ENCODE measurements at places on chromosomes 4 and X.
A peak's percentile ranks its signal among the peaks of the same experiment; 100 is the strongest.

DNA sequence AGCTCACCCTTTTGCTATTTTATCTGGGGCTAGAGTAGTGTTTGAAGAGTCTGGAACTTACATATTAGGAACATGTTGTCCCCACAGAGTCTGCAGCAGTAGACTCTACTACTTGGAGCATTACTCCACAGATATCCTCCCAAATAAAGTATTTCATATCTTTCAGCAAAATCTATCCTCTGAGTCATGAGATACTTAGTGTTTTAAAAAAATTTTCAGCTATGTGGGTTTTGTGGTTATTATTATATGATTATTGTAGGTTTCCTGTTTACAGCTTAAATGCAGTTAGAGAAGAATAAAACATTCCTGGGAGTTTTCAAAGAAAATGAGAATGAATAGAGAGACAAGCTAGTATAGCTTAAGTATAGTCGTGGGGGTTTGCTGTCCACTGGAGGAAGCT, 30.9 kb downstream of the PAGE2 start:
- no peak for DNase-seq

- DNase-seq: no peak
These were observed 80.3 kb downstream of the LNX1 start for GRCh38 chr4:53511014-53511413.

DNA sequence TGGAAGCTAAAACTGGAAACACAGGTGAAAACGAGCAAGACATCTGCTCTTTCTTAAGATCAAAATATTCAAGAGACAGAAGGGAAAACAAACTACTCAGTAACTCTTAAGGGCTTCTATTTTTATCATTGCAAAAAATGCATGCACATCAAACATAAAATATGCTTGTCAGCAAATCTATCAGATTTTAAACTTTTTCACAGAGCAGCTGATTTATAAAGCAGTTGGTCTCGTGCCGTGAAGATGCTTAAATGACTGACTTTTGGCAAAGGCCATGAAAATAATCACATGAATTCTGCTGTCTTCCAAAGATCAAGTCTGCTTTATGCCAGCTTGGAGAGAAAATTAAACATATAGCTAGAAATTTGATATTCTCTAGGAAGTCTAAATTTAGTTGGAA, 482.1 kb upstream of the HS3ST1 start:
- DNase-seq: no peak

GRCh38 chr4:16827794-16828724, 70.4 kb downstream of the LDB2 start:
- DNase-seq: no peak

DNA sequence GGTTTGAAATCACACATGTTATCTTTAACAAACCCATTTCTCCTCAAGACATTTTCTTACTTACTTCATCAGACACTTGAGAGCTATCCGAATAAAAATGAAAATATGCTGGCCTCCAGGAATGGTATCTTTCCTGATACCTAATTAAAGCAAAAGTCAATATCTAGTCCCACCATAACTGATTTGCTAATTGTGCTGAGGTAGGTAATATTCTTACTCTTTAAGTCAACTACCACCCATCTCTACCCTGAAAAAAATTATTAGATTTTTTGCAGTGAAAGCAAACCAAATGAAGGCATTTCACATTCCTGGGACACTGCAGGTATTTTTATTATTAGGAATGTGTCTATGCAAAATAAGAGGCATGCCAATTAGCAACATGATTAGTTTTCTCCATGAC, 175.8 kb downstream of the QDPR start:
- DNase-seq: no peak

GRCh38 chr4:83223781-83224180, 60.8 kb downstream of the COQ2 start:
- no peak for DNase-seq

DNA sequence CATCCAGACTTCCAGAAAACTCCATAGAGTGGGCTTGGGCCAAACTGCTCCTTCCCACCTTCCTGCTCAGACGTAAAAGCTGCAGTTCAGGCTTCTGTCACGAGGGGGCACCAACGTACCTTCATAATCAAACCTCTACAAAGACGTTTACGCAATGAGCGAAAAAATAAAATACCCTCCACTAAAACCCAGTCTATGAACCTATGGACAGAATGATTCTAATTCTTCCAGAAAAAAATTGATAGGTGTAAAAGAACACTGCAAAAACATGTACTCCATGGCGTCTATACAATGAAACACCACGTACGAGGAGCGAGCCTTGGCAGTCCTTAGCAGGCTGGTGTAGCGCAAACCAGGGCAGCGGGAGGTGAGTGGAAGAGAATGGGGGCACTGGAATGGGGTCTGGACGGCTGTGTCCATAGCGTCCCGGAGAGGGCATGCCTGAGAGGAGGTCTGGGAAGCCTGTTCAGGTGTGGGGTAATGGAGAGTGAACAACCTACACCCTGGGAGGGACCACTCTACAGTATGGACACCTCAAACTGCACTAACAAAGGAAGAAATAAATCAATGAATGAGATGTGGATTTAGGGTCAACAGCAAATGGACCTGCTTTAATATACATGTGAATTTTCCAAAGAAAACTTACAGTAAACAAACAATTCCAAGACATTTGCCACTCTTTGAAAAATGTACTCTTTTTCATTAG, 14.4 kb upstream of the RAB40A start:
- peak; percentile 73 for DNase-seq

- DNase-seq: no peak
These were observed 890.4 kb upstream of the FTHL17 start for GRCh38 chrX:31962256-31962655.

DNA sequence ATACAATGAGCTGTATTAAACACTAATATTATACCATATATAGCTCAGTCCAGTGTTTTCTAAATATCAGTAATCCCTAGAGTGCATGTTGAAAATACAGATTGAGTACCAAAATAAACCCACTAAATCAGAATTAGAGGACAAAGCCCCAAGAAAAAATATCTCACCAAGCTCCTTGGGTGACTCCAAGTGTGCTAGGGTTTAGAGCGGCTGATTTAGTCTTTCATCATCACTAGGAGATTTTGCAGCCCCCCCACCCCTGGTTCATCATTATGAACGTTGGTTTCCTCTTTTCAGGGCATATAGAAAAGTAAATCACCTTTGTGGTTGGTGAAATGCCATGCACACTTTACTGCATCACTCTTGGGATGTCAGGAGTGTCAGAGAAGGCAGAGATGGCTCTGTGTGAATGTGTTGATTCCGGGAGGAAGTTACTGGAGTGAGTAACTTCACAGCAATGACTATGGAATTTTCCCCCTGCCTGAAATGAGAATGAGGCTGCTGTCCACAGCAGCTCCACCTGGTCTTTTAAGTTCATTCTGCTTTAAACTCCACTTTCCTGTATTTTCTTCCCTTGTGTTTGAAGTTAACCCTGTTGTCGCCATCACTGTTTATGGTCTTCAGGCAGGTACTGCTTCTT, 25.2 kb upstream of the ANAPC4 start:
- DNase-seq: no peak

DNA sequence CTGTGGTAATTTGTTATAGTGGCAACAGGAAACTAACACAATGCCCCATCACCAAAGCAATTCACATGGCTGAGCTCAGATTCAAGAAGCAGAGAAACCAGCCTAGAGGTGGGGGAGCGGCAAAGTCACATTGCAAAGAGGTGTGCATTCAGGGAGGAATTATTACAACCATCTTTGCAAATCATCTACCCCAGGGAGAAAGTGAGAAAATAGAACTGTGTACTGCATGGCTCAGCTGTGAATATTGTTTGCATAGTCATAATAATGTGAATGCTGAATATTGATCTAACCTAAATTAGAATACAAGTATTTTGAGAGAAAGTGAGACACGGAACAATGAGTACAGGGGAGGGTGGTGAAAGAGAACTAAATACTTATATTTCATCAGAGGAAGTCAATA, 387.9 kb downstream of the BCOR start:
- no peak for DNase-seq

- DNase-seq: no peak
These were observed 72.9 kb downstream of the FAM9B start for GRCh38 chrX:8960957-8961468.

DNA sequence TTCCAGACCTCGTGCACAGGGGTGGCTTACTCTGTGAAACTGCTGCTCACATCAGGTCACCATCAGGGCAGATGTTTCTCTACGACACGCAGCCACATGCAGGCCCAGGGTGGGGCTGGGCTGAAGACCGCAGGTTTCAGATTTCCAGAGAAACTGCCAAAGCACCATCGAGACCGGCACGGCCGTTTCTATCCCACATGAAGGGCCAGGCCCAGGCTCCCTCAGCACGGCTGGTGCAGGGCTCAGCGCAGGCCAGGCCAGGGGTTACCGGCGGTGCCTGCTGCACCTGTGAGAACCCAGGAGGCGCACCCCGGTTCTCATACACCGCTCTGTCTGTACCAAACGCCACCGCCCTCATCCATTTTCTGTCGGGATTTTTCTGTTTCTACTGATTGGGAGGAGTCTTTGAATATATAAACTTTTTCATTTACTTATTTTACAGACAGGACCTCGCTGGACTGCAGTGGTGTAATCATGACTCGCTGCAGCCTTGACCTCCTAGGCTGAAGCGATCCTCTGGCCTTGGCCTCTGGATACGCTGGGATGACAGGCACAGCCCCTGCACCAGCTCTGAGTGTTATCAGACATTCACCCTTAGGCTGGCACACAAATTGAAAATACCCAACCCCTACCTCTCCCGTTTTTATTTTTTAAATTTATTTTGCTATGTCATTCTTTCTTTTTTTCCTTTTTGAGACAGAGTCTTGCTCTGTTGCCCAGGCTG, 17.1 kb downstream of the CTBP1 start:
- no peak for DNase-seq

DNA sequence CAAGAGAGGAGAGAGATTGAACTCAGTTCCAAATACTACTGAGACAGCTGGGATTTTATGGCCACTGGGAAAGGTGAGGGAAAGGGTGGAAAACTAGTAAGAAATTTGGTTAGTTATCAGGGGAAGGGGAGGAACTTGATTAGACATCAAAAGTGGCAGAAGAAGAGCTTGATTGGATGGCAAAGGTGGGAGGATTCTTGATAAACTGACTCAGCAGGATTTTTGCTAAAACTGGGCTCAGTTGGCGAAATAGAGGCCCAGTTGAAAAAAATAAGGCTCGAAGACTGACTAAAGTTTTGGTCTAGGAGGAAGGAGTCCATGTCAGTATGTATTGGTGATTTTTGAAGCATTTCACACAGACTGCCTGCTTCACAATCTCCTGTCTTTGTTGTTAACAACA, 10.0 kb downstream of the BEX3 start:
- no peak for DNase-seq

- no peak for DNase-seq
These were observed at the start of gene DCX for GRCh38 chrX:111411983-111412382. TSS of gene DCX (minus strand) at chrX:111412192. CDS start at chrX:111410398, 1,794 bp downstream.

DNA sequence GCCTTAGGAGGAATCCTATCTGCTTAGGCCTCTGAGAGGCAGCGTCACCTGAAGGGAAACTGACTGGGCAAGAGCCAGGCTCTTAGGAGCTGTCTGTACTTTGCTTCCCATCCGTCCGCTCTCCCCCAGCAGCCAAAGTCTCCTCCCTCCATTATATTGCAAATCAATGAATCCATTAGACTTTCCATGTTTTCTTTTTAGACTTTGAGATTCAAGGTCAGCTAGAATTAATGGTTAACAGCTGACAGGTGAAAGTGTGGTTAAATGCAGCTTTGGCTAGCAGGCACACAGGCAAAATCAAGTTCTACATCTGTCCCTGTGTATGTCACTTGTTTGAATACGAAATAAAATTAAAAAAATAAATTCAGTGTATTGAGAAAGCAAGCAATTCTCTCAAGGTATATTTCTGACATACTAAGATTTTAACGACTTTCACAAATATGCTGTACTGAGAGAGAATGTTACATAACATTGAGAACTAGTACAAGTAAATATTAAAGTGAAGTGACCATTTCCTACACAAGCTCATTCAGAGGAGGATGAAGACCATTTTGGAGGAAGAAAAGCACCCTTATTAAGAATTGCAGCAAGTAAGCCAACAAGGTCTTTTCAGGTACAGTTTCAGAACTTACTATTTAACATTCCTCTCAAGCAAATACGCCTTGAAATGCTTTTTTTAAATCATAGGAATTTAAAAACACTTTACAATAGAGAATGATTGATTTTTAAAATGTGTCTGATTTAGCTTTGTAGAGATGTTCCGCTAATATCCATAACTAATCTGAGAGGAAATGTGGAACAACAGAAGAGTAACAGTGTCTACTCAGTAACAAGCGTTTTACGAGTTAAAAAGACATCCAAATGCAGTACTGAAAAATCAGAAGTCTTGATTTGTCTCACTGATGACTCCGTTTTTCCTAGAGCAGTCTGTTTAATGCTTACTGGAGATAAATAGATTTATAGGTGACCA, at the start of gene F11:
TSS of gene F11 (plus strand) at position 507 of the 970 bp plus-strand sequence. CDS start 948 bp downstream, outside the sequence.
- no peak for DNase-seq

- no peak for DNase-seq
These were observed 32.0 kb downstream of the PAGE2 start for GRCh38 chrX:55120761-55121358.

DNA sequence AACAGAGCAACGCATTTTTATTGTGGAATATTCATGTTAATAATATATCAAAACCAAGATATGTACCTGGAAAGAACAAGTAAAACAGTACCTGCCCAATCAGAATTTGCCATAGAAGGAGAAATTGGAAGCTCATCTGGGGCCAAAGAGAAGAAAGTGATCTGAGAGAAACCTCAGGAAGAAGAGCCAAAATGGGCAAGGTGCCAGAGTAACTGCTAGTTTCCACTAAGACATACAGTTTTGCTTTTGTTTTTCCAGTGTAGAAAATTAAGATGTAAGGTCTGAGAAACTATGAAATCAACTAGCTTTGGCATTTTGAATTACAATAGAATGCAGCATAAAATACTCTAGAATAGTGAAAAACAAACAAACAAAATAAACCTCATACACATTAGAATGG, 2201.2 kb downstream of the ARAP2 start:
- DNase-seq: no peak

- DNase-seq: no peak
These were observed 76.1 kb upstream of the FAM241A start for GRCh38 chr4:112069110-112069509.

- DNase-seq: no peak
These were observed 155.2 kb upstream of the GK2 start for GRCh38 chr4:79563219-79563618.

DNA sequence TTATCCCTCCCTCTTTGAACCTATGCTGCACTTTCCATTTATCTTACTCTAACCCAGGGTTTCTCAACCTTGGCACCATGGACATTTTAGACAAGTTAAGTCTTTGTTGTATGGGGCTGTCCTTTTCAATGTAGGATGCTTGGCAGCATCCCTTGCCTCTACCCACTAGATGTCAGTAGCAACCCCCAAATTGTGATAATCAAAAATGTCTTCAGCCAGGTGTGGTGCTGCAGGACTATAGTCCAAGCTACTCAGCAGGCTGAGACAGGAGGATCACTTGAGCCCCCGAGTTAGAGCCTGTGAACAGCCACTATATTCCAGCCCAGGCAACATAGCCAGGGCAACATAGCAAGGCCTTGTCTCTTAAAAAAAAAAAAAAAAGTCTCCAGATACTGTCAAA, 7.0 kb downstream of the LRCH2 start:
- peak; percentile 13 for DNase-seq
